ENCODE measurements at places on chromosomes 12 and 14.

DNA sequence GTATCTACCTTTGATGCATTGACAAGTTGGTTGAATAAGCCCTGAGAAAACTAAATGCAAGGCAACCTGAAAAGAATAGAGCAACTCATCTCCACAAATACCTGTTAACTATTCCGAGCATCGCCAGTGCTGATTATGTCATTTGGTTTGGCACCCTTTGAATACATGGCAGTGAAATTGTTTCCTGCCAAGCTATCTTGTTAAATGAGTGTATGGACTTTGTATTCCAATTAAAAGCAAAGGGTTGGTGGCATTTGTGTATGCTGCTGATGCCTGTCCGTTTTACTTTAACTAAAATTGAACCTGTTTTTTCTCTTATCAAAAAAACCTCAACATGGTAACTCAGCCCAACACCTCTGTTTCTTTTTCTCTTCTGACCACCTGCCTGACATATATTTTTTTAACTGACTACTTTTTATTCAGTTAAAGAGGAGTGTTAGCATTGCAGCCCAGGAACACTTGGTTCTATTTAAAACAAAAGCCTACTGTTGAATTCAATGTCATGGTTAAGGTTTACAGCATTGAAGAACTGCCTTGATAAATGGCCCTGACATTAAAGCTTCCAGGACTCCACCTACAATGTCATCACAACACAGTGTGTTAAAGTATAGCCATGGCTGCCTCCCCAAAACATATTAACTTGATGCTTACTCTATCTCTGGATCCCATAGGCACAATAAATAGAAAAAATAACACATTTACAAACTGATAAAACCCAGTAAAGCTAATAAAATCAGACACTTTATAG is 838.3 kb upstream of the NOVA1 start:
- DNase-seq = no peak

GRCh38 chr14:75077794-75078193 is 8.4 kb downstream of the ZC2HC1C start:
- DNase-seq = no peak

GRCh38 chr14:100388103-100389054 is 65.2 kb downstream of the SLC25A47 start:
- no peak for DNase-seq

DNA sequence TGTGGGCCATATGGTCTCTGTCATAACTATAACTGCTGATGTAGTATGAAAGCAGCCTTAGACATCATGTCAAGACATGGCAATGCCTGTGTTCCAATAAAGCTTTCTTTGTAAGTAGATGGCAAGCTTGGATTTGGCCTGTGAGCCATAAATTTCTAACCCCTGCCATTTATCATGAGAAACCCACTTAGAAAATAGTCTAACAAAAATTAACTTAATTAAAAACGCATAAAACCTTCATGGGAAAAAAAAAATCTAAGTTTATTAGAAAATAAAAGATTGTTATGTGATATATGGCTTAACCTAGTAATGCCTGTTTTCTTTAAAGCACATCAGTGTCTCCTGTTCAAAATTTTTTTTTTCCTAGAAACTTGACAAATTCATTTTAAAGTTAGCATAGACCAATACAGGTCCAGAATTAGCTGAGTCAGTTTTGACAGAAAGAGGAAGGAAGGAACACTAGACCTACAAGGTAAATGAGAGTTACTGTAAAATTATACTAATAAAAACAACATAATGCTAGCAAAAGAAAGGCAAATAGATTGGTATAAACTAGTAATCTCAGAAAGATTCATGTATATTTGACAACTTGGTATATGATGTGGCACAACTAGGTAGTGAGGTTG is 68.2 kb downstream of the USP15 start:
- no peak for DNase-seq

DNA sequence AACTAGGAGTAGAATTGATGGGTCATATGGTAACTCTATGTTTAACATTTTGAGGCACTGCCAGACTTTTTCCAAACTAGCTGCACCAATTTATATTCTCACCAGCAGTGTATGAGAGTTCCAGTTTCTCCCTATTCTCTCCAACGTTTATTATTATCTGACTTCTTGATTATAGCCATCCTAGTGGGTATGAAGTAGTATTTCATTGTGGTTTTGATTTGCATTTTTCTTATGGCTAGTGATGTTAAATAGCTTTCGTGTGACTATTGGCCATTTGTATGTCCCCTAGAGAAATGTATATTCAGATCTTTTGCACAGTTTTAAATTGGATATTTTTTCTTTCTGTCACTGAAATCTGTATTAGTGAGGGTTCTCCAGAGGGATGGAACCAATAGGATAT is 37.8 kb downstream of the HELB start:
- DNase-seq = no peak

- no peak for DNase-seq
Observed at GRCh38 chr12:112380663-112381405, 1.4 kb downstream of the HECTD4 start.

GRCh38 chr14:20204721-20205120 is 14.0 kb downstream of the OR11G2 start:
- no peak for DNase-seq

DNA sequence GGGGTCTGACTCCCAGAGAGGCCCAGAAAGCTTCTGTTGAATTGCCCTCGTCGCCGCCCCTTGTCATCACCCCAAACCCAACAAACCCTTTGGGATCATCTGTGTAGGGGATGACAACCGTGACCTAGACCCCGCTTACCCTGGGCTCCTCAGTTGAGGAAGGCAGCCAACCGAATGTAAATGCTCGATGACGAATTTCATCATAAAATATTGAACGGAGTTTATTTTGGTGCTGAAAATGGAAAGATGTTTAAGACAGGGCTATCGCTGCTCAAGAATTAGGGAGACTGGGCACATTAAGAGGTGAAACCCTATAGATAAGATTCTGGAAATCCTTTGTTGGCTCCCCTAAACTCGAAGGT is 512 bp downstream of the ACTR10 start:
- no peak for DNase-seq

Data from germinal center (tissue), 1 donor.